ENCODE measurements at places on chromosomes 4 and X.

DNA sequence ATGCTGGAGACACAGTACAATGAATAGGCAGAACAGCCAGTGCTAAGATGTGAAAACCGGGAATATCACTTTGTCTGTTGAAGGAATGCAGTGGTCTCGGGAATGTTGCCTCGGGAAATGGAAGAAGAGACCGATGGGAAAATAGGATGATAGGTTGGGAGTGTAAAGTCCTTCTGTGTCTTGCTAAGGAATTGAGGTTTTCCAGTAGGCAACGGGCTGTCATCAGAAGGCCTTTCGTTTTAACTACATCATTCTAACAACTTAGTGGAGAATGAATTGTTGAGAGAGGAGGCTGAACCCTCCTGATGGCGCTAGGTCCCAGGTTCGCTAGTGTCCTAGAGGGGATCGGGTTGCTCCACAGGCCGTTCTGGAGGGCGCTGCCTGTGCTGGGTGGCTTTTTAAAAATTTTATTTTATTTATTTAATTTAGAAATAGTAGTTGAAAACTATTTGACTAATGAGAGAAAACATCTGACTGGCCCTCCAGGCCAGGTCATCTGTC, 730 bp downstream of the VBP1 start:
- H3K4me3 ChIP-seq, result peak overlapping the region; percentile 18
- peak overlapping the region; percentile 56 for H3K27ac ChIP-seq
- no peaks in the 10 kb centered on the region for H3K36me3 ChIP-seq

DNA sequence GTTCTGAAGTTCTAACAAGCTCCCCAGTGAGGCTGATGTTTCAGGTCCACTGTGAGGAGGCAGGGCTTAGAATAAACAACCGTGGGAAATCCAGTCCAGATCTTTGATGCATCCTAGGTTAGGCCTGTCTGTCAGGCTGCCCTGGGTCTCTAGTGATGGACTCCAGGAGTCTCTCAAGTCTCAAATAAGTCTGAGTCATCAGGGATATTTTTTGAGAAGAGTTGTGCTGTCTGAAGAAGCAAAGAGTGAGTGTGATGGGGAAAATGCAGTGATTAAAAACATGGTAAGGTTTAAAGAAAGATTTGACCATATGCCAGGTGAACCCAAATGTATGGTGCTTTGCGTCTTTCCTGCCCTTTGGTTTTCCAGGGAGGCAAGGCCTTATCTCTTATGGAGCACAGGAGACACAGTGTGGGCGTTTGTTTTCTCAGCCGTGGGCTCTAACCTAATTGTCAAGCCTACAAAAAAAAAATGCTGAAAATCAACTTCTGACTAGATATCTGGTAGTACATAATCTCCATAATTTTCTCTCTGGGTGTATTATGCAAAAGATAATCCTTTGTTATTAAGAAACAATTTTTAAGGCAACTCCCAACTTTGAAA, 100.7 kb downstream of the PTTG2 start:
- no peak overlapping the region for H3K4me3 ChIP-seq
- H3K27ac ChIP-seq, result no peak overlapping the region
- no peaks in the 10 kb centered on the region for H3K27me3 ChIP-seq
- DNase-seq, result no peak

DNA sequence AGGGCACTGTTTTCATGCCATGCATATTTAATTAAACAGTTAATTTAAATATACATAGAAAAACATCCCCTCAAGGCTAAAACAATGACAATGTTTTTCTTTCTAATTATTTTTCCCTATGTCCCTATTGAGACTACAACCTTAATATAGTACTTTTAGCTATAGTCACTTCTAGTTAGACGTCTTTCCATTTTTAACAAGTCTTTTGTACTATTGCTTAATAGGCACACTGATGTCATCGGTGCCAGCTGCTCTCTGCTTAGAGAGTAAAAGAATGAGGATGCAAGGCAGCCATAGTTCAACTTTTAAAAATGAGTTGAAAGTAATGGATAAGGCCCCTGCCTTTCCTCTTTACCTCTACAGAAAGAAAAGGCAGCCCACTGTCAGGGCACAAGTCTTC, 191.1 kb downstream of the KCTD8 start:
- no peaks in the 10 kb centered on the region for H3K4me1 ChIP-seq
- no peak for DNase-seq
- no peak overlapping the region for H3K4me3 ChIP-seq
- no peaks in the 10 kb centered on the region for H3K27me3 ChIP-seq
- H3K27ac ChIP-seq, result no peak overlapping the region

DNA sequence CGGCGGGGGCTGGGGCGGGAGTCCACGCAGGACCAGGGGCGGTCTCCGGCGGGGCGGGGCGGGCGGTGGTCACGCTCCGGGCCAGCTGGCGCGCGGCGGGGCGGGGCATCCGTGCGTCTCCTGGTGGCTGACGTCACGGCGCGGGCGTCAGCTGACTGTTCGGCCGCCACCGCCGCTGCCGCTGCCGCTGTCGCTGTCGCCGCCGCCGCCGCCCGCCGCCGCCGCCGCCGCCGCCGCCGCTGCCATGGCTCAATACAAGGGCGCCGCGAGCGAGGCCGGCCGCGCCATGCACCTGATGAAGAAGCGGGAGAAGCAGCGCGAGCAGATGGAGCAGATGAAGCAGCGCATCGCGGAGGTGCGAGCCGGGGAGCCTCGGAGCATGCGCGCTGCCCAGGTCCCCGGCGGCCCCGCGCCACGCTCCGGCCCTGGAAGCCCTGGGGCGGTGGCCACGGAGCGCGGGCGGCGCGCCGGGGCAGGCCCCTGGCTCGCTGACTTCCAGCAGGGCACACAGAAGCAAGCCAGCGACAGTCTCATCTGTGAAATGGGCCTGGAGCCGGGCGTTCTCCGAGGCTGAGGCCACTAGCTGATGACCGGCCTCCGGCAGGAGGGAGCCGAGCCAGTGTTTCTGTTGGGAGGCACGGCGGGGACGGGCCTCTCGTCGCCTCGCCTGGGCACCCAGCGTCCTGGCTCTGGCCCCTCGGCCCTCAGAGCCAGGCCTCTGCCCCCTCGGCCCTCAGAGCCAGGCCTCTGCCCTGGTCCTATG, at the start of gene FAM50A:
Gene FAM50A, plus strand, starts transcription at position 150 of the 763 bp plus-strand sequence. Its CDS starts 95 bp downstream, at position 245.
- peak within 1 kb of the TSS; percentile 75 for H3K27ac ChIP-seq
- no peaks in the 10 kb centered on the region for H3K36me3 ChIP-seq
- DNase-seq, result peak; percentile 80
- H3K4me1 ChIP-seq, result peaks cover 15% of the 10 kb centered on the region
